ENCODE measurements at places on chromosomes 13 and 19.

DNA sequence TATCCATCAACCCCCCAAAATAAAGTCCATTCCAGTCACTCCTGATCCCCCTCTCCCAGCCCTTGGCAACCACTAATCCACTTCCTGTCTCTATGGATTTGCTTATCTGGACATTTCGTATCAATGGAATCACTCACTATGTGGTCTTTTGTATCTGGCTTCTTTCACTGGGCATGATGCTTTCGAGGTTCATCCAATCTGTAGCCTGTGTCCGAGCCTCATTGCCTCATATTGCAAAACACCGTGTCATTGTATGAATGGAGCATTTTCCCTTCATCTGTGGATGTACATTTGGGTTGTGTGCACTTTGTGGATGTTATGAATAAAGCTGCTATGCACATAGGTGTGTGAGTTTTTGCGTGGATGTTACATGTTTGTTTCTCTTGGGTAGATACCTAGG is 1.4 kb upstream of the FZR1 start:
- DNase-seq = no peak

DNA sequence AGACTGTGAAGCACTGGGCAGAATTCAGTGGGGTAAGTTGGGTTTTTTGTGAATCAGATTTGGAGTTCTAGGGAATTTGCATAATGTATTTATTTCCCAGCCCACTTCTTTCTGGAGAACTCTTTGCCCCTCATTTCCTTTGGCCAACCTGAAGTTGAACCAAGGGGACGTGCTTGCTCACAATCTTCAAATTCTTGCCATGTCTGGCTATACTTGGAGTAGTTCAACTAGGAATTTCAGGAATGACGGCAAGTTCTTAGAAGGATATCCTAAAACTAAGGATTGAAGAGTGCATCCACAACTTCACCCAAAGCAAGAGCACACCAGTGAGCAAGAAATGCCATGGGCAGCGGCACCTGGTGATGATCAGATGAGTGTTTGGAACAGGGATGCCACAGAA is 88.5 kb downstream of the TEX26 start:
- DNase-seq = no peak

DNA sequence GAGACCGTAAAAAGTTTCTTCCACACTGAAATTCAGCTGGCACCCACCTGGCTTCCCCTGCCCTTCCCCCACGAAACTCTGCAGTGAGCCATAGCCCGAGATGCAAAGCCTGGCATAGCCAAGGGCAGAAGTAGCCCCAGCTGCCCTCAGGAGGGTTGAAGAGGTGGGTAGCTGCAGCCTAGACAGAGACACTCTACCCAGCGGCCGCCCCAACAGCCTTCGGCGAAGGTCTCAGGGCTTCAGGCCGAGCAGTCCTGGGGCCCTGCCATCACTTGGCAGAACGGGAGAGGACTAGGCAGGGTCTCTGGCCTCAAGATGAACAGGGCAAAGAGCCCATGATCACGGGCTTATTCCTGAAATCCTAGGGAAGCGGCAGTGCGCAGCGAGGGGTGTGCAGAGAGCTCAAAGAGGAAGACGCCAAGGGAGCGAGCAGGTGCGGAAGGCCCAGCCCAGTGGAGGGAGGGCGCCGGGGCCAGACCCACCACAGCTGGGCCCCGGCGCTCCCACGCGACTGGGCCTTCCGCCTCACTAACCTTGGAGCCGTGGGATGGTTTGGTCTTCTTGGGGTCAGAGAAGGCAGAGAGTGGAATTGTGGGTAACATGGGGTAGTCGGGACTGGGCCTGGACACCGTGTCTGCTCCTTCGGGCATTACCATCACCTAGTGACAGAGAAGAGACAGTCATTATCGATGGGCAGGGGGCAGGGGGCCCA is 53.2 kb downstream of the MLLT1 start:
- DNase-seq = no peak

DNA sequence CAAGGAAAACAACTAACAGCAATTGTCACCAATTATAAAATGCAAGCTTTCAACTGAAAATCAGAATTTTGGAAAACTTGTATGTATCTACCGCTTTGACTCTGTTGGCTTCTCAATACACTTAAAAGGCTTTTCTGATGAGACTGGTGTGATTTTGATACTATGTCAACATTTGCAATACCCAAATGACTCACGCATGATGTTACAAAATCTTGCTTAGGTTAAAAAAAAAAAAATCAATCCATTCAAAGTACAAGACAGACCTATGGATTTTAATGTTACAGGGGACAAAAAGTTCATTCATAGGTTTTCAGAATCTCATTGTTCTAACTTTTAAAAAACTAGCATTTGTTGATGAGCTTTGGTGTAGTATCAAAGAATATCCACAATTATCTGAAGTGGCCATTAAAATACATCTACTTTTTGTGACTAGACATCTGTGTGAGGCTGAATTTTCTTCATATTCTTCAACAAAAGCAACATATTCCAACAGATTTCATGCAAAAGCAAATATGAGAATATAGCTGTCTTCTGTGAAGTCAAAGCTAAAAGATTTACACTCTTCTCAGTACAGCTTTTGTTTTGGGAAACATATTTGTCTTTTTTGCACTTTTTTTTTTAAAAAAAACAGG is 10.7 kb downstream of the ELF1 start:
- DNase-seq = no peak

- DNase-seq = no peak
Measured at GRCh38 chr19:5035793-5036697, 67.1 kb downstream of the KDM4B start.

GRCh38 chr19:54518844-54519243 is 16.2 kb downstream of the LAIR2 start:
- DNase-seq = no peak

Measured in activated CD8-positive, alpha-beta memory T cell treated with anti-CD3 and anti-CD28 coated beads for 1 hour (primary cell).